Naive thymus-derived CD8-positive, alpha-beta T cell (primary cell): ENCODE measurements at places on chromosomes 3 and 15. TPM values are rescaled to one million over a fixed set of nuclear protein-coding genes. Genes with fewer than 3 reads are reported as not detected.

Gene MYZAP
- 0.20 TPM for polyA plus RNA-seq

Gene KNG1
- not detected for polyA plus RNA-seq

Gene KCNMB3
- polyA plus RNA-seq, result 0.19 TPM

DNA sequence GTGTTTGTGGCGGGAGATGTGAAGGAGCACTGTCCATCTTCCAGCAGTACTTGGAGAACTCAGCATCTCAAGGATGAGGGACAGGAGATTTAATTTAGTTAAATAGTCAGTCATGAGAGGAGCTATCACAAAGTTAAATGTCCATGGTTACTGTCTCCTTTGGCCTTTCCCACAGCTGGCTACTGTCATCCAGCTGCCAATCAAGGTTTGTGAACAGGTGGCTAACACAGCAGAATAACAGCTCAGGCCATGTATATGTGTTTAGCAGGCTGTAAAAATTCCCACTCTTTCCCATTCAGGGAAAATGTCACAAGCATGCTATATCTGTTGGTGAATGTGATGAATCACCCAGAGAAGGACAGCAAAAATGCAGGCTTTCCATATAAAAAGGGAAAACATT lies 120.5 kb downstream of the TMEM108 start:
- DNase-seq, result no peak
